A549 treated with Mapracorat at 1 μM for 4 hours (cell line): ENCODE measurements at places on chromosomes 4 and X. TPM values are rescaled to one million over a fixed set of nuclear protein-coding genes. Genes with fewer than 3 reads are reported as not detected.

The MND1 gene
- total RNA-seq = 12.3 to 18.7 TPM (median 13.3 TPM) in 5 replicates

The CAMK2D gene
- total RNA-seq = 12.6 to 16.6 TPM (median 15.8 TPM) in 5 replicates

The P2RY10 gene
- total RNA-seq = not detected in 5 replicates

The F8A2 gene
- not detected in 5 replicates for total RNA-seq

The KLHL2 gene
- 11.1 to 16.6 TPM (median 16.1 TPM) in 5 replicates for total RNA-seq
